Activated CD8-positive, alpha-beta T cell treated with anti-CD3 and anti-CD28 coated beads for 36 hours (primary cell): ENCODE measurements at places on chromosomes 6 and 20. TPM values are rescaled to one million over a fixed set of nuclear protein-coding genes. Genes with fewer than 3 reads are reported as not detected.
A peak's percentile ranks its signal among the peaks of the same experiment; 100 is the strongest.

GRCh38 chr6:25275436-25275835 is 3.7 kb upstream of the CARMIL1 start:
- no peak for DNase-seq
- H3K27ac ChIP-seq, result no peak overlapping the region
- no peak overlapping the region for H3K4me3 ChIP-seq
- H3K4me1 ChIP-seq, result peaks cover 23% of the 10 kb centered on the region
- no peaks in the 10 kb centered on the region for H3K36me3 ChIP-seq
- no peaks in the 10 kb centered on the region for H3K27me3 ChIP-seq

Gene BMP6
- 0.18 TPM for total RNA-seq

Gene ATF6B
- total RNA-seq, result 55.2 TPM

DNA sequence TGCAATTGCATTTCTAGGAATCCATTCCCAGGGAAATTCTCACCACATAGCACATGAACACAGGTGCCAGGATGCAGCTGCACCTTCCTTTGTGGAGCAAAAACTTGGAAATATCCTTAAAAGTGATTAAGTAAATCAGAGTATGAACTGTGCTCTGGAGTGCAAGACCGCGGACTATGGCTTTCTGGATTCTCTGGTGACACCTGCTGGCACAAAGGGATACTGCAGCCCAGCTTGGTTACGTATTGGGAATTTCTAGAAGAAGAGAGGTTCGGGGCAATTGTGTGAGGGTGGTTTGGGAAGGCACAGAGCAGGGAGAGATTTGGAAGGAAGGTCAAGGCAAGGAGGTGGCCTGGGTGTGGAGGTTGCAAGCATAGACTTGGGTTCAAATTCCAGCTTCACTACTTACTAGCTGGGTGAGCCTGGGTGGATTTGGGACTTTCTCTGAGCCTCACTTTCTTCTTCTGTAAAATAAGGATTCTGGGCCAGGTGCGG is 15.9 kb upstream of the PEDS1 start:
- no peak overlapping the region for H3K27ac ChIP-seq
- H3K4me1 ChIP-seq, result peaks cover 12% of the 10 kb centered on the region
- H3K4me3 ChIP-seq, result no peak overlapping the region

DNA sequence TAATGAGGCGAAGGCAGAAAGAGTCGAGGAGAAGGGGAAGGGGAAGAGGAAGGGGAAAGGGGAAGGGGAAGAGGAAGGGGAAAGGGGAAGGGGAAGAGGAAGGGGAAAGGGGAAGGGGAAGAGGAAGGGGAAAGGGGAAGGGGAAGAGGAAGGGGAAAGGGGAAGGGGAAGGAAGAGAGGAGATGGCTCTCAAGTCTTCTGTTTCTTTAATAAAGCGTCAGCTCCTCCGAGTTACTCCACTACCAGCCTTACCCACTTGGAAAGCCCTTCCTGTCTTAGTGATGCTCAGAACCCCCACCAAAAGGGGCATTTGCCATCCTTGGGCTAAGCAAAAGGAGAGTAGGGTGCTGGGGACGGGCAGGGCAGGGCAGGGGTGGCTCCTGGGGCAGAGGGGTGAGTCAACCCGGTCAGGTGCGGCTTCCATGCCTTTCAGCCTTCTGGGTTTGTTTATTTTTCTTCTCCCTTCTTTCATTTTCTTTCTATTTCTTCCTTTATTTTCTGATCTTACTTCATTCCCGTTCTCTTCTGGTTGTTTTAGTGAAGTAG is 476 bp upstream of the CLIC5 start:
- peak overlapping the region; percentile 9 for H3K4me3 ChIP-seq
- no peak for DNase-seq
- no peak overlapping the region for H3K27ac ChIP-seq
- H3K27me3 ChIP-seq, result peaks cover 14% of the 10 kb centered on the region
- H3K36me3 ChIP-seq, result no peaks in the 10 kb centered on the region
- peaks cover 42% of the 10 kb centered on the region for H3K4me1 ChIP-seq

- no peaks in the 10 kb centered on the region for H3K36me3 ChIP-seq
- no peak overlapping the region for H3K27ac ChIP-seq
- H3K27me3 ChIP-seq, result peaks cover 47% of the 10 kb centered on the region
- no peak for DNase-seq
These were observed 295.7 kb downstream of the PHACTR1 start for GRCh38 chr6:13012296-13012695.

DNA sequence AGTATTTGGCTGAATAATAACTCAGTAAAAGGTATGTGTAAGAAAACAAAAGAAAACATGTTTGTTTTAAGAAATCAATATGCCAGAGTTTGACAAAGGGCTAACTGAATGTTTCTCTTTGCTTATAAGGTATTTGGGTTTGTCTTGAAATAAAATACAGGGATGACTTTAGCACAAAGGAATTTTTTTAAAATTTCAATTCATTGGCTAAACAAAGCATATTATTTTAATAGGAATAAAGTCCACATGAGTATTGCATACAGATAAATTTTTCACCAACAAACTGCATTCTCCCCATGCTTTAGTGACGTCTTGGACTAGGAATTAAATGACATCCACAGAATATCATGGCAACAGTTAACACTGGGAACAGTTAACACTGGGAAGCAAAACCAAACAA is 480.0 kb upstream of the JAG1 start:
- no peaks in the 10 kb centered on the region for H3K27me3 ChIP-seq
- H3K27ac ChIP-seq, result no peak overlapping the region
- H3K4me3 ChIP-seq, result no peak overlapping the region
- no peaks in the 10 kb centered on the region for H3K36me3 ChIP-seq
- DNase-seq, result no peak

- H3K36me3 ChIP-seq, result peaks cover 3% of the 10 kb centered on the region
- no peak for DNase-seq
- H3K27me3 ChIP-seq, result no peaks in the 10 kb centered on the region
- H3K4me1 ChIP-seq, result peaks cover 2% of the 10 kb centered on the region
- H3K4me3 ChIP-seq, result no peak overlapping the region
These were observed 24.5 kb downstream of the YTHDF1 start for GRCh38 chr20:63191400-63191799.

- H3K27me3 ChIP-seq, result no peaks in the 10 kb centered on the region
- no peak for DNase-seq
- no peaks in the 10 kb centered on the region for H3K4me1 ChIP-seq
- no peak overlapping the region for H3K27ac ChIP-seq
- H3K36me3 ChIP-seq, result no peaks in the 10 kb centered on the region
These were observed 356.2 kb downstream of the GJA1 start for GRCh38 chr6:121791396-121792315.

GRCh38 chr6:20674664-20675063 is 140.4 kb downstream of the CDKAL1 start:
- H3K4me1 ChIP-seq, result peaks cover 12% of the 10 kb centered on the region
- peaks cover 12% of the 10 kb centered on the region for H3K36me3 ChIP-seq
- H3K27ac ChIP-seq, result no peak overlapping the region
- no peak overlapping the region for H3K4me3 ChIP-seq

GRCh38 chr6:134642279-134642678 is 307.6 kb downstream of the ALDH8A1 start:
- no peaks in the 10 kb centered on the region for H3K27me3 ChIP-seq
- DNase-seq, result no peak

GRCh38 chr6:33695451-33695887 is 16.0 kb downstream of the UQCC2 start:
- H3K4me1 ChIP-seq, result peaks cover 77% of the 10 kb centered on the region
- peak overlapping the region; percentile 79 for H3K27ac ChIP-seq
- H3K36me3 ChIP-seq, result peaks cover 74% of the 10 kb centered on the region
- H3K27me3 ChIP-seq, result no peaks in the 10 kb centered on the region
- DNase-seq, result no peak

Gene ADGRB3
- not detected for total RNA-seq

- no peaks in the 10 kb centered on the region for H3K36me3 ChIP-seq
- DNase-seq, result peak; percentile 20
- peak overlapping the region; percentile 82 for H3K27ac ChIP-seq
- H3K4me1 ChIP-seq, result peaks cover 61% of the 10 kb centered on the region
- peak overlapping the region; percentile 33 for H3K4me3 ChIP-seq
- no peaks in the 10 kb centered on the region for H3K27me3 ChIP-seq
These were observed 374.4 kb downstream of the UTRN start for GRCh38 chr6:144659202-144660182.

Gene UNC5CL
- 2.3 TPM for total RNA-seq

Gene GJA1
- 0.09 TPM for total RNA-seq

Gene MLN
- total RNA-seq, result not detected

DNA sequence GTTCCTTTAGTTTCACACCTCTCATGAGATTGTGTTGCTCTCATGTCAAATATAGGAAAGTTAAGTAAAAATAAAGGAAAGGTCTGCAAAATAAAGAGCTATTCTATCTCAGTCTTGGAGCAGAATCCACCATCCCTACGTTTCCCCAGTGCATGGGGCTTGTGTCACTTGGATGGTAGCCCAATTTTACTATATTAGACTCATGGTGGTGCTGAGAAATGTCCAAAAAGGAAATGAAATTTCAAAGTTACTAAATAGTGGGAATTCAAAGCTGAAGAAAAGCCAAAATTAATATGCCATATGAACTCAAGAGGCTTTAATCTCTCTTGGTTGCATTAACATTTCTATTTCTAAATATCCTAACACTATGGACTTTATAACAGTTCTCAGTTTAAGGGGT is 1283.3 kb upstream of the GJE1 start:
- H3K4me1 ChIP-seq, result no peaks in the 10 kb centered on the region
- H3K4me3 ChIP-seq, result no peak overlapping the region
- no peaks in the 10 kb centered on the region for H3K27me3 ChIP-seq
- no peak overlapping the region for H3K27ac ChIP-seq

- H3K27me3 ChIP-seq, result no peaks in the 10 kb centered on the region
- peaks cover 83% of the 10 kb centered on the region for H3K4me1 ChIP-seq
- DNase-seq, result no peak
- H3K4me3 ChIP-seq, result no peak overlapping the region
These were observed 7.4 kb downstream of the STK35 start for GRCh38 chr20:2108987-2109386.

- H3K4me3 ChIP-seq, result no peak overlapping the region
- H3K27me3 ChIP-seq, result no peaks in the 10 kb centered on the region
- H3K27ac ChIP-seq, result peak overlapping the region; percentile 52
- H3K4me1 ChIP-seq, result peaks cover 22% of the 10 kb centered on the region
These were observed 3.9 kb downstream of the ZMYND8 start for GRCh38 chr20:47352332-47353238.

GRCh38 chr6:136429264-136430065 is 120.8 kb downstream of the MAP7 start:
- no peaks in the 10 kb centered on the region for H3K36me3 ChIP-seq
- no peak overlapping the region for H3K27ac ChIP-seq
- no peak for DNase-seq
- no peaks in the 10 kb centered on the region for H3K4me1 ChIP-seq
- H3K4me3 ChIP-seq, result no peak overlapping the region

Gene CRISP1
- not detected for total RNA-seq

Gene WFDC5
- total RNA-seq, result not detected

DNA sequence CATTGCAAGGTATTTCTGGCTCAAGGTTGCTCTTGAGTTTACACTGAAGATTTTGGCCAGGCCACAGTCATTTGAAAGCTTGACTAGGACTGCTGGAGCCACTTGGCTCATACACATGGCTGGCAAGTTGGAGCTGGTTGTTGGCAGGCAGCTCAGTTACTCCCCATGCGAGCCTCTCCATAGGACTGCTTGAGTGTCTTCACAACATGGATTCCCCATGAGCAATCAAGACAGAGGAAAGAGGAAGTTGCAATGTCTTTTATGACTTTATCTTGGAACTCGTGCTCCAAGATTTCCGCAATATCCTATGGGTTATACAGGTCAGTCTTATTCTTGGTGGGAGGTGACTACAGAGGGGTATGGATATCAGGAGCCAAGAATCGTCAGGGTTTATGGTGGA is 1.4 kb upstream of the MANBAL start:
- DNase-seq, result no peak
- peak overlapping the region; percentile 9 for H3K4me3 ChIP-seq
- H3K27ac ChIP-seq, result no peak overlapping the region
- peaks cover 21% of the 10 kb centered on the region for H3K4me1 ChIP-seq

DNA sequence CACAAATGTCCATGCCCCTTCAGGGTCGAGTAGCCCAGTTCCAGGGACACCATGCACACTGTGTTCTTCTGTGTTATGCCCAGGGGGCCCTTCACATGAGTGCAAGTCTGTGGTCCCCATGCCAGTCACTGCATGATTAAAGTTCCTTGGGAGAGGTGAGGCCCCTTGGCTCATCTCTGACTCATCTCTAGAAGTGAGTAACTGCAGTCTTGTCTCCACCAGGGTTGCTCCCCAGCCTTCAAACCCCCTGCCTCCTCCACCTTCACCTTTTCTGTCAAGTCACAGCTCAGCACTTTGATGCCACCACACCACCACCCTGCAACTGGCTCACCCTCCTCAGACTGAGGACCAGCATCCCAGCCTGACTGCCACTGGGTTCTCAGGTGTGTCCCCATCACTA is 161.7 kb downstream of the UNC5CL start:
- DNase-seq, result peak; percentile 66
- H3K4me1 ChIP-seq, result peaks cover 11% of the 10 kb centered on the region
- peaks cover 31% of the 10 kb centered on the region for H3K27me3 ChIP-seq

Gene PAK5
- not detected for total RNA-seq

DNA sequence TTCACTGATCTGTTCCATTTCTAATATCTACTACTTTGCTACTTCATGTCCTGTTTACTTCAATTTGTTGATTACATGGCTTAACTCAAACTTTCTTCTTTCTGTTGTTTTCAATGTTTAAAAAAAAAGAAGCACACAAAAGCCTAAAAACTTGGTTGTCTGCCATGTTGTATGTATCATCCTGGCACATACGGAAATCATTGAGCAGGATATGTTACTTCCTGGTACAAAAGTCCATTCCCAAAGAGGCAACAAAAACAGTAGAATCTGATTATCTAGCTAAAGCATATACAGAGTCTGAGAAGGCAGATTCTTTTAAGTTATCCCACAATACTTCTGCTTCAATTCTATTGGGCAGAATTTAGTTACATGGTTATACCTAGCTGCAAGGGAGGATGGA is 14.5 kb upstream of the COL12A1 start:
- peaks cover 21% of the 10 kb centered on the region for H3K27me3 ChIP-seq
- H3K27ac ChIP-seq, result no peak overlapping the region
- no peaks in the 10 kb centered on the region for H3K36me3 ChIP-seq
- no peak for DNase-seq

- H3K27ac ChIP-seq, result no peak overlapping the region
- no peaks in the 10 kb centered on the region for H3K27me3 ChIP-seq
These were observed 3.1 kb downstream of the SAPCD1 start for GRCh38 chr6:31765559-31765909.

- H3K27ac ChIP-seq, result no peak overlapping the region
- no peak for DNase-seq
- H3K4me1 ChIP-seq, result peaks cover 8% of the 10 kb centered on the region
- H3K27me3 ChIP-seq, result peaks cover 12% of the 10 kb centered on the region
These were observed 225.4 kb upstream of the PREP start for GRCh38 chr6:105628156-105628860.

Gene MEP1A
- not detected for total RNA-seq

Gene FOXC1
- not detected for total RNA-seq

DNA sequence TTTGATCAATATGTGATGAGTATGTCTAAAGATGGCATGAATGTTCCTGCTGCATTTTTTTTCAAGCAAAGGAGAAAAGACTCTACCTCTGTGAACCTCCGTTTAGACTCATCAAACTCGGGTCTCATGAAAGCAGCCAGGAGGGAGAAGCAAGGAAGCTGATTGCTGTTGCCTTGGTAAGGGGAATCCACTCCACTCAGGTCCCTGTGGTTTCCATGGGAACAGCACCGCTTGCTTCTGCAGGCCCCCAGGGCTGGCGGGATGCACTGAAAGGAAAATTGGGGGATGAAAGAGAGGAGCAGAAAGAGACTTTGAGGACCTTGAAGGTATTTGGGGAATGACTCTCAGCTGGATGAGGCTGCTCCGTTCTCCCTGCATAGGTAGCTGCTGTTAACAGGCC is 249.6 kb upstream of the RIN2 start:
- no peaks in the 10 kb centered on the region for H3K4me1 ChIP-seq
- no peak for DNase-seq
- H3K36me3 ChIP-seq, result no peaks in the 10 kb centered on the region

GRCh38 chr6:115137910-115138309 is 795.1 kb upstream of the HS3ST5 start:
- no peak for DNase-seq
- no peak overlapping the region for H3K27ac ChIP-seq
- H3K4me1 ChIP-seq, result no peaks in the 10 kb centered on the region
- no peaks in the 10 kb centered on the region for H3K27me3 ChIP-seq

Gene TMEM217
- 4.0 TPM for total RNA-seq
